Fibroblast of skin of right biceps (primary cell): ENCODE measurements at places on chromosomes 6 and 20.
A peak's percentile ranks its signal among the peaks of the same experiment; 100 is the strongest.

DNA sequence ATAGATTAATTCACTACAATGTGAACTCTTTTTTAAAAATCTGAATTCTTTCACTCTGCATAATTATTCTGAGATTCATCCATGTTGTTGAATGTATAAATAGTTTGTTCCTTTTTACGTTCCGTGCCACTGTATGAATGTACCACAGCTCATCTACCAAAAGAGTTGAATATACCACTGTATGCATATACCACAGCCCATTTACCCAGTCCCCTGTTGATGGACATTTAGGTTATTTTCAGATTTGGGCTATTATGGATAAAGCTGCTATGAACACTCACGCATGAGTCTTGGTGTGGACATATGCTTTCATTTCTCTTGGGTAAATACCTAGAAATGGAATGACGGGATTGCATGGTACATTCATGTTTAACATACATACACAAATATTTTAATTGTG is 28.2 kb downstream of the PNPLA1 start:
- DNase-seq: no peak

DNA sequence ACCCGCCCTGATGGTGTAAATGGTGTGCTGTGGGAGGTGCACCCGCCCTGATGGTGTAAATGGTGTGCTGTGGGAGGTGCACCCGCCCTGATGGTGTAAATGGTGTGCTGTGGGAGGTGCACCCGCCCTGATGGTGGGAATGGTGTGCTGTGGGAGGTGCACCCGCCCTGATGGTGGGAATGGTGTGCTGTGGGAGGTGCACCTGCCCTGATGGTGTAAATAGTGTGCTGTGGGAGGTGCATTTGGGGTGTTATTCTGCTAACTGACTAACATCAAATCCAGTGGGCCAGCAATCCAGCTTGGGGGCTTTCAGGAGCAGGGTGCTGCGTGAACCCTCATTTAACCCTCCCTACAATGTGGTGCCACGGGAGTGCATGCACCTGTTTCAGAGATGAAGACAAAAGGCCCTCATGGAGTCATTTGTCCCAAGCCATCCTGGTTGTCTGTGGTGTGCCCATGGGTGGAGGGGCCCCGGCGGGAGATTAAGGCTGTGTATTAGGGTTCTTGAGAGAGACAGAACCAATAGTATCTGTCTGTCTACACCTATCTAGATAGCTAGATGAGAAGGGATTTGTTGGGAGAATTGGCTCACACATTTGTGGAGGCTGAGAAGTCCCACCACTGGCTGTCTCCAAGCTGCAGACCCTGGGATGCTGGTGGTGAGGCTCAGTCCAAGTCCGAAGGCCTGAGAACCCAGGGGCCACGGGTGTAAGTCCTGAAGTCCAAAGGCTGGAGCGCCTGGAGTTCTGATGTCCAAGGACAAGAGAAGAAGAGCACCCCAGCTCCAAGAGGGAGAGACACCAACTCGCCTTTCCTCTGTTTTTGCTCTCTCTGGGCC is 39.2 kb downstream of the TMEM242 start:
- DNase-seq: no peak

GRCh38 chr20:62242176-62242575 is 3.9 kb downstream of the OSBPL2 start:
- DNase-seq: no peak

GRCh38 chr6:4100655-4101054 is 21.7 kb upstream of the FAM217A start:
- no peak for DNase-seq

DNA sequence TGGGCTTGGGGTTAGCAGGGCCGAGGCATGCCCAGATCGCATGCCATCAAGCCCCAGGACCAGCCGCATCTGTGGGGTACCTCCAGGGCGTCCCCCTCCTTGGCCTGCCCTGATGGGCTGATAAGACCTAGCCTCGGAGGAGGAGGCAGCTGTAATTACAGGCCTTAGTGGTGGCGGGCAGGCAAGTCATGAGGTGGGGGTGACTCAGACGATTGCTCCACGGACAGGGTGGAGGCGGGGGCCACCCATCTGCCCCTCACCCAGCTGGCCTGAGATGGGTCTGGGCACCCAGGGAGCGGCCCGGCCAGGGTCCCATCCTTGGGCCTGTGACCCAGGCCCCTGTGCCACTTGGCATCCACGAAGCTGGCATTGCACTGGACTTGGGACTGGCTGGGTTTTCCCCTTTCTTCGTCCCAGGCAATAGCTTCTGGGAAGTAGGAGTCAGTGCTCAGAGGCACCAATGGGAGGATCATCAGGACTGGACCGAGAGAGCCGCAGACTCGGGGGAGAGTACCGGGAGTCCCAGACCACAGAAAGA is 57.5 kb downstream of the CEBPB start:
- peak; percentile 33 for DNase-seq

GRCh38 chr6:122178988-122179387 is 220.5 kb upstream of the HSF2 start:
- DNase-seq: no peak

GRCh38 chr20:60313614-60314013 is 355.4 kb downstream of the CDH26 start:
- no peak for DNase-seq

GRCh38 chr20:23226612-23227265 is 123.9 kb upstream of the NXT1 start:
- no peak for DNase-seq

GRCh38 chr20:10347086-10347880 is 86.7 kb downstream of the MKKS start:
- peak; percentile 74 for DNase-seq

- peak; percentile 82 for DNase-seq
Observed at GRCh38 chr6:54802775-54803634, 43.6 kb upstream of the FAM83B start.

GRCh38 chr20:12358006-12358654 is 440.4 kb downstream of the BTBD3 start:
- DNase-seq: no peak

- DNase-seq: peak; percentile 49
Observed at GRCh38 chr20:21125072-21125848, 622 bp upstream of the KIZ start.

DNA sequence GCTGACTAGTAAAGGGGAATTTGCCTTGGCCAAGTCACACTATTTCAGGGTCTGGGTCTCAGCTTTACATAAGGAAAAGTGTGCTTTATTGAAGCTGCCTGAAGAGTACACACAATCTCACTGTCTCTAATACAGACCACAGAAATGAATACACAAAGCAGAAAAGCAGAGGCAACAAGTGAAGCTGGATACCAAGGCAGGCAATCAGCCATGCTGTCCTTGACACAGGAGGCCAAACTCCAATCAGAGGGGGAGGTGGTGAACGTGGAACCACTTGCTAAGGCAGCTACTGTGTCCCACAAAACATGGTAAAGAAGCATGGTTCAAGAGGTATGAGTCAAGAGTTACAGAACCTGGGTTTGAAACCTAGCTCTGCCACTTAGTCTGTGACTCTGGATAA is 21.8 kb upstream of the CCND3 start:
- DNase-seq: no peak

GRCh38 chr6:25377664-25378063 is 98.5 kb downstream of the CARMIL1 start:
- no peak for DNase-seq

- DNase-seq: no peak
Observed at GRCh38 chr6:168208854-168209253, 110.7 kb downstream of the DACT2 start.

- no peak for DNase-seq
Observed at GRCh38 chr6:36753671-36754405, 56.2 kb downstream of the RAB44 start.

DNA sequence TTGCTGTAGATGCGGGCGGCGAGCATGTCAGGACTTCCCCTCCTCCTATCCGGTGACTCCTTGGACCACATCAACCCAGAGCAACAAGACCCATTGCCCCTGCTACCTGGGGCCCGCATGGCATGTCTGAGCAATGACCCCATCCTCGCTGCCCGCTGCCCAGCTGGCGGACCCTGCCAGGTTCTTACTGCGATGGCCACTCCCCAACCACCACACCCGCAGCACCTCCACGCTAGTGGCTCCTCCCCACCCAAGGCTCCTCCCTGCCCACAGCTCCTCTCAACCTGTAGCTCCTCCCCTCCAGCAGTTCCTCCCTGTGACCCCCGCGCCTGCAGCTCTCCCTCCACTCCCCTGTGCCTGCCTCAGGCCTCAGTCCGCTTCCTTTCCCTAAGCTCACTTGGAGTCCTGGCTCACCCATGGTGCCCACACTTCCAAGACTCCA is 17.6 kb upstream of the SERPINB9 start:
- no peak for DNase-seq

- DNase-seq: no peak
Observed at GRCh38 chr6:165937564-165938358, 229.9 kb downstream of the TBXT start.

- DNase-seq: no peak
Observed at GRCh38 chr6:146885708-146886457, 287.1 kb downstream of the ADGB start.

DNA sequence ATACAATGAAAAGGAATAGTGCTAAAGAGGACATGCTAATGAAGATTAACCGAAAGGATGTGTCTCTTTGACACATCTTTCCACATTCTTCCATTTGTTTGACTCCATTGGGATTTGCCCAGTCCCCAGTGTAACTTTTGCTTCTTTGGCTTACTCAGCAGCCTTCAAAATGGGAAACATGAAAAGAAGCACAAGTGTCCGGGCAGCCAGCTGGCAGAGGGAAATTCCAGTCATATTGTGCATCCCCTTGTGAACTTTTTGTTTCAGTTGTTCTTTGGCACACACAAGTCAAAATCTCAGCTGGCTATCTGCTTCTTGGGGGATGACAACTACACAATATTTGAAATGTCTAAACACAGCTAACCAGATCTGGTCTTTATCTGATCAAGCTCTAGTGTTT is 157.4 kb downstream of the OGFRL1 start:
- no peak for DNase-seq

- peak; percentile 54 for DNase-seq
Observed at GRCh38 chr20:60055740-60056139, 97.5 kb downstream of the CDH26 start.

GRCh38 chr20:5741089-5741488 is 9.1 kb upstream of the SHLD1 start:
- peak; percentile 18 for DNase-seq

GRCh38 chr6:71509191-71510005 is 220.8 kb downstream of the OGFRL1 start:
- DNase-seq: no peak

GRCh38 chr6:43934183-43934802 is 164.3 kb downstream of the VEGFA start:
- no peak for DNase-seq

DNA sequence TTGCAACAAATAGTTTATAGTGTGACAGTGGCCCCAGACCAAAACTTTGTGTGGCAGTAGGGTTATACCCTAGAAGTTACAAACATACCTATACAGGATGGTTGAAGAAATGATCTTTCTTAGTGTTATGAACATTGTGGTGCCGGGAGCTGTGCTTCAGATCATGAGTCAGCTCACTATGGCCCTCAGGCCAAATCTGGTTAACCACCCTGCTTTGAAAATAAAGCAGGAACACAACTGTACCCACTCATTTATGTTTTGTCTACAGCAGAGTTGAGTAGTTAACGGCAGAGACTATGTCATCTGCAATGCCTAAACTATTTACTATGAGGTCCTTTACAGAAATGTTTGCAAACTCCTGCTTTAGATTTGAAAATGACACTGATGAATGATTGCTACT is 24.3 kb downstream of the AKAP7 start:
- peak; percentile 50 for DNase-seq

DNA sequence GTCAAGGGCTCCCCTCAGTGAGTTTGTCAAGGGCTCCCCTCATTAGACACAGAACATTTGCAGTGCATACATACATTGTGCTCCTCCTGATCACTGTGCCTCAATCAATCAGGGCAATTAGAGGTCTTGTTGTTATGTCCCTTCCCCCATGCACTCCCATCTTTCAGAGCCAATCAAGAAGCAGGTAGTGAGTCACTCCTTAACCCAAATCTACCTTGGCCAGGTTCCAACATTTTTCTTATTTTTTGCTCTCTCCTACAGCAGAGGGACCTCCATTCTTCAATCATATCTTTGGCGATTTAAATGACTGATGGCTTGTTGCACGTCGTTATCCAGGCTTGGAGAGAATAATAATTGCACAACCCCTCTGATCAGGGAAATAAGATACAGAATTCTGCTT is 409.9 kb upstream of the SPTLC3 start:
- DNase-seq: no peak

DNA sequence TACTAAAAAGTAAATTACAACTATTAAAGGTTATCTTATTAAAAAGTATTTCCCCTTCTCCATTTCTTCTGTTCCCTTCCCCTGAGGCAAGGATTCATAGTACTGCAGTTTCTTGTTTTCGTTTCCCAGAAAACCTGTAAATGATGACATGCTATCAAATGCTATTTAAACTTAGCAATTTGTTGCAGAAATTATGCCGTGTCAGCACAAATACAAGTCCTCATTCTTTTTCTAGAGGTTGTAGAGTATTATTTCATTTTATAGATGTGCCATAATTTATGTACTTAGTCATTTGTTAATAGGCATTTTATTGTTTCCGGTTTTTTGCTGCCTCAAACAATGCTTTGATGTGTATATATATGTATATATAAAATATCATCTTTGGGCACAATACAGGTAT is 268.4 kb downstream of the PLCB1 start:
- no peak for DNase-seq

GRCh38 chr6:73640179-73640750 is 13.5 kb downstream of the SLC17A5 start:
- no peak for DNase-seq

DNA sequence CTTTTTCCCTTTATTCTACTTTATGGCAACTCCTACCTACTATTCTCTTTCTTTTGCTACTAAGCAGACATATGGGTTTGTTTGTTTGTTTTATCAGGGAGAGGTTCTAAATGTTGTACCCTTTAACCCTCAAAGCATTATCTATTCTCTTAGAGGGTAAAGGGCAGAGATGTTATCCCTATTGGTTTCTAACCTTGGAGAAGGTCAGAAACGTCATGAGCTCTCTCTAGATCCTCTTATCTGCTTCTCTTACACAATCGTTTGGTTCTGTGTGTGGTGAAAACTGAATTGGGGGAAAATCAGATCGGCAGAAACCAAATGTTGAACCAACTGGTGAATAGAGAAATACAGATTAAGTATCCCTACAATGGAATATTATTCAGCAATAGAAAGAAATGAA is 6.4 kb upstream of the MPC1 start:
- DNase-seq: no peak

DNA sequence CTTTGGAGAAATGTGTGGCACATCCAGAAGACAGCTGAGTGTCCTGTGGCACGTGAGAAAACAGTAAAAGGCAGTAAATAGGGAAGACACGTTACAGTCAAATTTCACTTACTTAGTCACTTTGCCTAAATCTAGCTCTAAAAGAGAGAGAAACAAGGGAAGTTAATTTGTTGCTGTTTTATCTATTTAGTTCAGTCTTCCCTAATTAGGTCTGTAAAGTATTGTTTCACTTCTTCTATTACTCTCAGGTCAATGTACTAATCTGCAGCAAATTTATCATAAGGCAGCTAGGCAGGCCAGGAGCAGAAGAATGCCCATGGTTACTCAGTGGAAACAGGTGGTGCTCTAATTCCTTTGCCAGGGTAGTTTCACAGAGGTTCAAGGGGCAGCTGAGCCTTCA is 124.3 kb upstream of the CNR1 start:
- no peak for DNase-seq

GRCh38 chr6:44277763-44278162 is 7.5 kb downstream of the TMEM151B start:
- DNase-seq: no peak

- DNase-seq: no peak
Observed at GRCh38 chr6:6365242-6365641, 44.8 kb upstream of the F13A1 start.

GRCh38 chr20:19758133-19758500 is at the start of gene RIN2:
Gene RIN2 (plus strand): TSS chr20:19758258. CDS start chr20:19889602, 131,344 bp downstream.
- DNase-seq: no peak
